ENCODE measurements at places on chromosomes 12 and 14.
A peak's percentile ranks its signal among the peaks of the same experiment; 100 is the strongest.

DNA sequence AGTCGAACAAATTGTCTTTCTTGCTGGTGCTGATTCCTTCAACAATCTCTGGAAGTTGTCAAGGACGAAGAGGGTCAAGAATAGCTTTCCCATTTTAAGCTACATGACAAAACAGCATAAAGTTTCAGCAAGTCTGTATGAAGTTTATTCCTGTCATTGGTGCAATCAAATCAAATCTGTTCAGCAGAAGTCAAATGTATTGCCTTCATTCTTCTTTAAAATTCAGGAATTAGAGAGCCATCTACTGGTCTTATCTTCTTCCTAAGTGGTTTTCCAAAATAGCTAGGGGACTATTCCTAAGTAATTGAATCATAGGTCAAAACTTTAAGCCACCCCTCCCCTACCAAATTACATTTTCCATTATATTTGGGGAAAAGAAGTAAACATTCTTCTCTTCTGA, 990.2 kb downstream of the GALC start:
- DNase-seq: no peak

DNA sequence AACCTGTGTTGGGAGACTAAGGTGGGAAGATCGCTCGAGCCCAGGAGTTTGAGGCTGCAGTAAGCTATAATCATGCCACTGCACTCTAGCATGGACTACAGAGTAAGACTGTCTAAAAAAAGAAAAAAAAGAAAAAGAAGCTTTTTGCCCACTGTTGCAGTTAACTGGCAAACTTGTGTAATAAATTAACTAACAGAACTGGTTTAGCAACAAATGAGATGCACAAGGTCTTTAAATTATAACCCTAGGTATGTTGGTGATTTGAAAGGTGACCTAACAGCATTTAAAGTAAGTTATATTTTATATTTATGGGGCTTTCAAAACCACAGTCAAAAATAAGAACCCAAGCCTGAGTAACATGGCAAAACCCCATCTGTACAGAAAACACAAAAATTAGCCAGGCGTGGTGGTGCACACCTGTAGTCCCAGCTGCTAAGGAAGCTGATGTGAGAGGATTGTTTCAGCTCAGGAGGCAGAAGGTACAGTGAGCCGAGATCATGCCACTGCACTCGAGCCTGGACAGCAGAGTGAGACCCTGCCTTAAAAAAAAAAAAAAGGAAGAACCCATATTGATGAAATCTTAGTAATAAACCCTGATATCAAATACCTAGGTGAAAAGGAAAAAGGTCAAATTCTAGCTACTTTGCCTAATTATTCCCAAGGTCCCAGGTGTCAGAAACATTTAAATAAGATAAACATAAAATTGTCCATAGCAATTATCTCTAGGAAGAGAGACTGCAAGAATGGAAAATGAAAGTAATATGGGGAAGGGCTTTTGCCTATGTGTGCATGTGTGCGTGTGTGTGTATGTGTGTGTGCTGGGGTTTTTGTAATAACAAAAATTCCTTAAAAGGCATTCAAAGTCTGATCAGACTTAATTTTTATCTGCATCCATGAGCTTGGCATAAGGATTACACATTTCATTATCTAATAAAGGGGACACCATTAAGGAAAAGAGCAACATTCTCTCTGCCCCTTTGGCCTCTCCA, 15.4 kb downstream of the SYNE2 start:
- peak; percentile 43 for DNase-seq

DNA sequence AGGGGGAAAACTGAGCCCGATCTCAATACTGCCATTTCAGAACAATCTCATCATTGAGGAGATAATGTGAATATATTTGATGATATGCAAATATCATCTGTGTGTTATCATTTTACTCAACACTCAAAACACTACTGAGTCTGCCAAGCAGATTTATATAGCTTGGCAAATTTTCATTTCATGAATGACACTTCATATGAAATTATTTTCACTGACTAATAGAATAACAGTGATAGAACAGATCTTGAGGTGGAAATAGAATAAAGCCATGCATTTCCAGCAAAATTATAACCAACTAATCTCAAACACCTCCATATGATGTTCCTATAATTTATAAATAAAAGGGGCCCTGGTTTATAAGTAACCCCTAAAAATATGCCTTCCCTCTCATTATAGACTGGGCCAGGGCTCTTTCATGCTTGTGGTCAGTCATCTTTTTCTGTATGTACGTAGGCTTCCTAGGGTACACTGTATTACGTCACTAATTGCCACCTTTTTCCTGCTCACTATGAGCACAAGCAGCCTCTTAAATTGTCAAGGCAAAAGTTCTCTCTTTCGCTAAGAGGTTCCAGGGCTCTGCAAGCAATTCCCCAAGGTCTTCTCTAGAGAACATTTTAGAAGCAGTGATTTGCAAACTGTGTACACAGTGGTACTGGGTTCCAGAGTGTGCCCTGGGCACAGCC, 197.1 kb upstream of the FOXN3 start:
- no peak for DNase-seq

DNA sequence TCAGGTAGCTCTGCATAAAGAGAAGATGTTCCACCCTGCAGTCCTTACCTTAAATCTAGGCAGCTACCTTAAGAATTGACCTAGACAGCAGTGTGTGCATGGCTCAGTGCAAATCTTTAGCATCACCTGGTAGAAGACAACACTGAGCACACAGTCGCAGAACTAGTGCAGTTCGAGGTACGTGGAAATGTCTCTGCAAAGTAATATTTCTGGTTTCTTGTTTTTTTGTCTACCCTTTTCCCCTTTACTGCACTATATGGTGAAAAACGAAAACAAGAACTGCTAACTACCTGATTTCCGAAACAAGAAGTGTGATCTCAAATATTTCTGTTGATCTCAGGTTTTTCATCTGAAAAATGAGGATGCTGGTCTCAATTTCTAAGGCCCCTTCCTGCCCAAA, 82.5 kb downstream of the ETV6 start:
- peak; percentile 28 for DNase-seq

Measured in CD4-positive, alpha-beta T cell treated with Interleukin-15 for 4 hours (primary cell).